ENCODE measurements at places on chromosomes 1 and 21.

DNA sequence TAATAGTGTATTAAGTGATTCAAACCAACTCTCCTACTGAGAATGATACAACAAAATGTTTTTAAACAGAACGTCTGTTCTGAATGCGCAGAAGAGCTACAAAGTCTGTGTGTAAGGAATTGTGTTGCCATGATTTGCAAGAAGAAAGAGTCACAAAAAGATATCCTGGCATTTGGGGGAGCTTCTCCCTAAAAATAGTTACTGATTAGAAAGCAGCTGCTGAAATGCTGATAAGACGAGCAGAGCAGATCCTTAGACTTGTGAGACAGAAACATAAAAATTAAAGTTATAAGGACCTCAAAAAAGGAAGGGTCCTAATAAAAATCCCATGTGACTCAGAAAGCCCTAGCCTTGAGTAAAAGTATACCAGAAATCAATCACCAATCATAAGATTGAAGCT lies 54.9 kb upstream of the CRB1 start:
- no peak for DNase-seq

DNA sequence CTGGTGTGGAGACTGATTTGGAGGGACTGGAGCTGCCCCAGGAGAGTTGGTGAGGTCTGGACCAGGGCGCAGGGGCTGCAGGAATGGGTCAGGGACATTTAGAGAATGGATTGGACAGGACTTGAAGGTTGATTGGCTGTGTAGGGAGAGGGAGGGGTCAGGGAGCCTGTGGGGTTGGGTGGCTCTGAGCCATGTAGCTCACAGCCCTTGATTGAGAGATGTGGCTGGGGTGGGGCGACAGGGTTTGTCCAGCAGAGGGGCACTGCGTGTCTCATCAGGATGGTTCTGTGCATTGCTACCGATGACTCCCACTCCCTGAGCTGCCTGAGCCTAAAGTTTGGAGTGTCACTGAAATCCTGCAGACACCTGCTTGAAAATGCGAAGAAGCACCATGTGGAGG lies 12.1 kb downstream of the AZIN2 start:
- no peak for DNase-seq

DNA sequence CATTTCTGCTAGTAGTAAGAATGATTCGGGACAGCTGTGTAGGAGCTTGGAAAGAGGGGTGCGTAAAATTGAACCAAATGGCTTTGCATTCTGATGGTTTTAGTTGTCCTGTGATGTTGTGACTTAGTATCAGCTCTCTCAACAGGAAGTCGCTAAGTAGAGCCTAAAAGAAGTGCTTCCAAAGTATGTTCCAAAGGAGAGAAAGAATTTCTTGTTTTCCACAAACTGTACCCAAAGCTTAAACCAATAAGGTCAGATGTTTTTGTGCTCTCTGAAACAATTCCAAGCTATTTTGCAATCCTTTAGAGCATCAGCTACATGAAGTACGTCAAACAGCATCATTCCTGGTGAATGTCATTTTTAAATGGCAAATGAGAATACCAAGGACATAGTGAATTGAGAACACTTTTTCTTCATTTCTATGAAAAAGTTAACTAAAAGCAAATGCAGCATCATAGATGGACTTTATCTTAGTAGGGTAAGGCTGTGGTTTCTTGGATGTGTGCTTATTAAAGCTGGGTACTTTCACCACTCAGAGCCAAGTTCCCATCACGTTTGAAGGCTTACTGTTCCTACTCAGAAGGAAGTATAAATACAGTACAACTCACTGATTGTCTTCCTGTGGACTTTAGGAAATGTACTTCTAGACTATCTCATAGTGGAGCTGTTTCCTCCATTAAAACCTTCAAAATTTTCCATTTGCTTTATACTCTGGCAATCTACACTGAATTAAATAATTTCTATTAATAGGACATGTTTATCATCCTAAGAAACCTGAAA lies 148.6 kb downstream of the C1orf21 start:
- DNase-seq: no peak

DNA sequence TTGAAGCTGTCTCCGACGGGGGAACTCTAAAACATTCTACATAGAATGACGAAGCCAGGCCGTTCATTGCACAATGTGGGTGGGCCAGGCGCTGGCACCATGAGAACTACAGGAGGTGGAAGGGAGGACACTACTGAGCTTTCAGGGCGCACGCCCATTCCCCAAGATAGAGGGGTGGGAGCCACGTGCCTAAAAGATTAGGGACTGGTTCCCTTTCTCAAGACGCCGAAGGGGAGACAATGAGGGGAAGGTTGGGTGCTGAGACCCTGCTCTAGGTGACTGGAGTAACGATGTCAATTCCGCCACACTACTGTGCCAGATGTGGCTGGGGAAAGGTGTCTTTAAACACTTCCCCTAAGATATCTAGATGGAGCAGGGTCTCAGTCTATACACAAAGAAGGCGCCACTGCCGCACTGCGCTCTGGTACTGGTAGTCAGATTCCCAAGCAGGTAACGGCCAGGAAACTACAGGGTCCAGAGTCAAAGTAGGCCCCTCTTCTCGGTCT lies 782 bp downstream of the CSDE1 start:
- no peak for DNase-seq

DNA sequence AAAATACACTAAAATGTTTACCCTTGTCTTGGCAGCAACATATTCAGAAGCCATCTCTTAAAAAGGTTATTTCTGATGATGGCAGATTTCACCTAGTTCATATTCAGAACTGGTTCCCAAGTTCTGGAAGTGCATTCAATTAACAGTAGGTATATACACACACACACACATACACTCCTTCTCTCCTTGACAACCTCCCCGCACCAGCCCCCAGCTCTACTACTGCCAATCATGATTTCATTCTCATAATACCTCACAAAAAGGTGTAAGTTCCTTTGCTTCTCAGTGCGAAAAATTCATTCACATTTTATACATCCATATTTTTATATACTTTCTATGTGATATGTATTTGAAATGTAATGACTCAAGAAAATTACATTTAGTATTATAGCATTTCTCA lies 228.1 kb upstream of the ST6GALNAC5 start:
- DNase-seq: no peak

- no peak for DNase-seq
These were observed 50.7 kb downstream of the WNT9A start for GRCh38 chr1:227896710-227897655.

GRCh38 chr1:198788561-198789064 lies 149.8 kb downstream of the PTPRC start:
- DNase-seq: peak; percentile 32

DNA sequence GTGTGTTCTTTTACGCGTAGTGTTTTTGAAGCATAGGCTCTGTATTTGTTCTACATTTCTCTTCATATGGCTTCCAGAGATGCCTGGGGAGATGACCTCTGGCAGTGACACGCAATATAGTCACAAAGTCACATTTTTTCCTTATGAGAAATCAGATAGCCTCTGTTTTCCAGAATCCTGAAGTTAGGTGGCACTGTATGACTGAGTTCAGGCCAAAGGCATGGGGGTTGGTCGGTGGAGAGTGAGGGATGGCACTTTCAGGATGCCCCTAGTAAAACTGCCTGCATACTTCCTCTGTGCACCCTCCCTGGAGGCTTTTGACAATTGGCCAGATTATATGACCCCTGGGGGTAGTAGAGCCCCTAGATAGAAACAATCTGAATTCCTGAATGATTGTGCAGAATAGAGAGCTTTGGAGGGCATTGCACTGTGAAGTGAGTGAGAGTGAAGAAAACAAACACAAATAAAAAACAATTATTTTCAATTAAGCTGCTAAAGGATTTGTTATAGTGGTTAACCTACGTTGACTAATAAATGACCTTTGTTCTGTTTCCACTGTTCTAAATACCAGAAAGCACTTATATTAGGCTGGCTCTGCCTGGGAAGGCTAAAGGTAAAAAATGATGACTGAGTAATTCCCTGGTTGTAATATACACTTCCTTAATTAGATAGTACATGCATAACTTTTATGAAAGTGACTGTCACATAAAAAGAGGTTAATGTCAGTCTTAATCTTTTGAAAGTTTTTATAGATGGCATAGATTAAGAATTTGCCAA lies 1660.8 kb downstream of the PLA2G4A start:
- DNase-seq: no peak
